G401 (cell line): ENCODE measurements at places on chromosomes 5 and 9. TPM values are rescaled to one million over a fixed set of nuclear protein-coding genes. Genes with fewer than 3 reads are reported as not detected.

DNA sequence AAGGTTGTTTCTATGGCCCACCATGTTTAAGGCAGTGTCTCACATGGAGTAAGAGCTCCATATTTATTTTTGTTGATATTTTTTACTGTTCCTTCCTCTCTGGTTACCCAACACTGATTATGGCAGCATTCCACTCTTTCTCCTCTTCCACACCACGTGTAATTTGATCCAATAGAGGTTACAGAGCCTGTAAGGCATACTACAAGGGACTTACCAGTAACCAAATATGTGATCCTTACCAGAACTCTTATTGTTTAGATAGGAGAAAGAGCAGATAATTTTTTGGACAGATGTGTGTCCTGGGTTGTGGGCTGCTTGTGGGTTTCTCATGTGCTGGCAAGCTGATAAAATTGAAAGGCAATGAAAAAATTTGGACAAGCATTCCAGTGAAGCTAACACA is 261.3 kb downstream of the TMEM167A start:
- DNase-seq: no peak

PCDHGB2 gene
- total RNA-seq: 0.18 TPM in 1 of 2 replicates, not detected in the other

- DNase-seq: no peak
These were observed 12.2 kb downstream of the IL9 start for GRCh38 chr5:135883441-135883840.

PRRT1B gene
- total RNA-seq: not detected in 2 replicates

GRCh38 chr5:118996098-118996497 is 7.8 kb upstream of the DTWD2 start:
- DNase-seq: no peak

GRCh38 chr5:134949316-134949715 is 18.4 kb upstream of the CATSPER3 start:
- no peak for DNase-seq

- DNase-seq: no peak
These were observed 69.6 kb upstream of the CACNA1B start for GRCh38 chr9:137807721-137808703.

GRCh38 chr9:90219548-90220118 is 423.0 kb downstream of the DIRAS2 start:
- no peak for DNase-seq
